ENCODE measurements at places on chromosomes 7 and 10. TPM values are rescaled to one million over a fixed set of nuclear protein-coding genes. Genes with fewer than 3 reads are reported as not detected.

MACROH2A2 gene
- 8.6 TPM for total RNA-seq

DNA sequence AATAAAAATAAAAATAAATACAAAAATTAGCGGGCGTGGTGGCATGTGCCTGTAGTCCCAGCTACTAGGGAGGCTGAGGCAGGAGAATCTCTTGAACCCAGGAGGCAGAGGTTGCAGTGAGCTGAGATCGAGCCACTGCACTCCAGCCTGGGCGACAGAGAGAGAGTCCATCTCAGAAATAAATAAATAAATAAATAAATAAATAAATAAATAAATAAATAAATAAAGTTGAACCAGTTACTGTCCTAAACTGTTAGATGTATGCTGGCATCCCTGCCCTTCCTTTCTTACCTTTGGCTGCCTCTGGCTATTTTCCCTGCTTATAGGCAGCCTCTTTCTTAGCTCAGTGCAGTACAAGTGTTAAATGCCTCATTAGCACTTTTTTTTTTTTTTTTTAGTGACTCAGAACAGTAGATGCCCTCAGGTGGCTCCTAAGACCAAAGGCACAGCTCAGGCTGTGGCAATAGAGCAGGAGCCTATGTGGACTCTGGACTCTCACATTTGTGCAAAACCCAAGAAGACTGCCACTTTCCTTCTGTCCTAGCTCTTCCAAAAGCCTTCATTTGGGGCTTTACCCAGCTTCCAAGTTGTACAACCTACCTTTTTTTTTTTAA is 30.6 kb upstream of the CABCOCO1 start:
- DNase-seq, result no peak

GTPBP10 gene
- total RNA-seq, result 1.5 TPM

DNA sequence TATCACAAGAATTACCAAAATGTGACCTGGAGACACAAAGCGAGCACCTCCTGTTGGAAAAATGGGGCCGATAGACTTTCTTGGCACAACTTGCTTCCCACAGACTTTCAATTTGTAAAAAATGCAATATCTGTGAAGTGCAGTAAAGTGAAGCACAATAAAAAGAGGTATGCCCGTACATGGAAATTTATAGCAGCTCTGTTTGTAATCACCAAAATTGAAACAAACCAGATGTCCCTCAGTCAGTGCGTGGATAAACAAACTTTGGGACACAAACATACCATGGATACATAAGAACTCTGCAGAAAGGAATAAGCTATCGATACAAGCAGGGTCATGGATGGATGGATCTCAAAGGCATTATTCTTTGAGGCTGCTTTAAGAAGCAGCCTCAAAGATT is 33.6 kb downstream of the ARID5B start:
- DNase-seq, result no peak

GRCh38 chr10:37703114-37703513 is 154.3 kb downstream of the ZNF248 start:
- no peak for DNase-seq

GCK gene
- 0.96 TPM for total RNA-seq

MKI67 gene
- total RNA-seq, result 12.0 TPM

Measured in transverse colon (tissue), 4 donors.